ENCODE measurements at places on chromosomes 4 and X.

GRCh38 chr4:176607807-176608206 lies 184.9 kb downstream of the VEGFC start:
- DNase-seq = no peak

DNA sequence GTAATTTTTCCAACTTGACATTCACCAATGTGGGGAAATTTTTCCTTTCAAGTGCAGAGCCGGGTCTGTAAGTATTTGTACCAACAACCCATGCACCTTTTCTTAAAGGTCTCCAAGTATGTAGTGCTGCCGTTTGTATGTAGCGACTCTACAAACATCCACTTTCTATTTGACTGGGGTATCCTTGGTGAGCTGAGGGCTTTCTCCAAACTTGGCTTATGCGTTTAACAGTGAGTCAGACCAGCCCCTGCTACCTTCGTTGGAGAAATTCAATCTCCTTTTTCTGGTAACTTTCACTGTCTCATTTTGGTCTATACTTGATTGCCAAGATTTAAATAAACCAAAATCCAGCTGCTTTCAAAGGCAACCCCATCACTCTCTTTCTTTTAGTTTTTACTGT lies 34.9 kb downstream of the MGST2 start:
- no peak for DNase-seq

DNA sequence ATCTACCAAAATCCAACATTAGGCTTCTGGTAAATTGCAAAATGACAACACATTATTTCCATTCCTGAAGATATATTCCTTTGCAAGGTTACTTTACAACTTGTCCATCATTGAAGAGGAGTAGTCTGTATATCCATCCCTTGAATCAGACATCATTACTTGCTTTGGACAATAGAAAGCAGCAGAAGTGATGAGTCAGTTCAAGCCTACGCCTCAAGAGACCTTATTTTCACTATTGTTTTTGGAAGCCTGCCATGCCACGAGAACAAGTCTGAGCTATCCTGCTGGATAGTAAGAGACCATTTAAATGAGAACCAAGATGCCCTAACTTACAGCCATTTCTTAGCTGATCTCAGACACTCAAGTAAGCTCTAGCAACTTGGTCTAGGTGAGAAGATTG lies 246.0 kb upstream of the HHIP start:
- no peak for DNase-seq

GRCh38 chr4:151231915-151232595 lies 44.9 kb upstream of the PRSS48 start:
- DNase-seq = no peak

DNA sequence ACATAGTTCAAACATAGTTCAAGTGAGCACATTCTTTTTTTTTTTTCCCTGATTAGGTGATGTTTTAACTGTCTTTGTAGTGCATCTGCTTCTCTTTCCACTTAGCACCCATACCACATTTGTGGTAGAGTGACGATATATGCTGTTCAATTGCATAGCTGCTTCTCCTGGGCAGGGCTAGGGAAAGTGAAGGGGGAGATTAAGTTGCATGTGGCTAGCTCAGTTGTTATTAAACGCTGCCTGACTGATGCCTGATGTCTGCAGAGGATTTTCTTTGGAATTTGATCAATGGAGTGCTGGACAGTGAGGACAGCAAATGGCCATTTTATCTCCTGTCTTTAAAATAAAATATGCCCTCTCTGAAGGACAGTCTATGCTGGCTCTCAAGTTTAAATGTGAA lies 63.7 kb downstream of the ANK2 start:
- DNase-seq = no peak

DNA sequence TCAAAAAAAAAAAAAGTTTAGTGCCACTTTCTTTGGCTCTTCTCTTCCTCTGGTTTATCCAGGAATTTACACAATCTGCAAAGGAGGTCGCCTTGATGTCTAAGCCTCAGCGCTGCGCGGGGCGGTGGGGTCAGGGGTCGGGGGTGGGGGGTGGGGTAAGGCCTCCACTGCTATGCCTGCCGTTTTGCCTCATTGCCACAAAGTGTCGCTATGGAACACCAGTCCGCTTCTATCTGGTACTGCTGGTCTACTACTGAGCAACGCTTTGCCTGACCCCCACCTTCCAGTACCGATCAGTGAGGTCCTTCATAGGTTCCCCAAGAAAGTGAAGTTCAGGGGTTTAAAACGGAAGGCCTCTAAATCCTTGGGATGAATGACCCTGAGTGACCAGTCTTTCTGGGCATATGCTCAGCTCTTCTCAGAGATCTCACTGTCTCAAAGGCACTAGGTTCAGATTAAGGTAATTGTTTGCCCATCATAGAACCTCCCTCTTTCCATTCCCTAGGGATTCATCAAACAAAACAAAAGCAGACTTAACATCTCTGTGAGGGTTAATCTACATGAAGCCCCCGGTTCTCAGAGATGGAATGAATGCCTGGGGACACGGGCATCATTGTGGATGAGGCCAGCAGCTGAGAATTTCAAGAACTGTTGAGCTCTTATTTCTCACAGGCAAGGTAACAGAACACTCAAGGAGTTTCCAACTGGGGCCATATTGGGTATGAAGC lies 16.9 kb upstream of the TSR2 start:
- no peak for DNase-seq

GRCh38 chrX:81957900-81958545 lies 756.1 kb downstream of the SH3BGRL start:
- DNase-seq = no peak

GRCh38 chrX:39163581-39164126 lies 362.4 kb downstream of the MID1IP1 start:
- no peak for DNase-seq

GRCh38 chrX:106278951-106279350 lies 110.8 kb downstream of the PWWP3B start:
- no peak for DNase-seq

DNA sequence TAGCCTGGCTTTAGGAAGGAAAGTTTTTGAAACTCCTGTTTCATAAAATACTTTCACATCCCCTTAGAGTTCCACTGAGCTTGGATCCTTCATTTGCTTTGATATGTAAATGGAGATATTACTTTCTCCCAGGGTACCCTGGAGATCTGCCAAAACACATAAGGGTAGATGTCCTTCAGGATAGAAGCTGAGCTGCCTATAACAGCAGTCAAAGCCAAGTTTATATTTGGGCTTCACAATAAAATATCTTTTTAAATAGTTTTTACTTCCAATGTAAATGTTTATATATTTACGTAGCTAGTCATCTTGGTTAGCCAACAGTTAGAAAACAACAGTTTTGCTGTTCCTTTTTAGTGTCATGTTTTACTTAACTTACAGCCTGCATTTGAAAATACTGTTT lies 742.3 kb upstream of the POU3F4 start:
- no peak for DNase-seq

DNA sequence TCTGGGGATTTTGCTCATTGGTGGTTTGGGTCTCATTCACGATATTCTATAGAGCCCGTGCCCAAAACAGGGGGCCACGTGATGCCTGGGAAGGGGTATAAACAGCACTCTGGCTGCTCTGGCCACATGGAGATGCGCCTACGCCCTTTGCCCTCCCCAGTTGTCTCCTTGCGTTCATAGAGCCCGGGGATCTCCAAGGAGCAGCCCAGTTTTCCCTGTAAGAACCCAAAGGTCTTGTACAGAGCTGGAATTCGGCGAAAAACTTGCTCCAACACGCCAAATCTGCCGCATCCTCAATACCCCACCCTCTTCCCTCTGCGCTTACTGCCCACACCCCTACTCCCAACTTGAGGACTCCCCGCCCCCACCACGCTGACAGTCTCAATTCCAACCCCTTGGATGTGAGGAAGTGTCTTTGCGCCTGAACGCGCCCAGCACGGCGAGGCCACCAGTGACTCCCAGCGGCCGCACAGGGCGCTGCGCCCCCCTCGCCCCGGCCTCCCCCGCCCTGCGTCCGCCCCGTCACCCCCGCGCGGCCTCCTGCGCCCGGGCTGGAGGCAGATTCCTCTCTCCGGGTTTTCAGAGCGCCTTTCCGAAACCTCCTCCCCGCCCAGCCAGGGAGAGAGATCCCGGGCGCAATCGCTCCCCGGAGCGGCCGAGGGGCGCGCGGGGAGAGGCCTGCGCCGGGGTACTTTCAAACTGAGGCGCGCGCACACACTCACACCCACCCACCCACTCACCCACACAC lies at the start of gene NHS:
TSS of gene NHS (plus strand) at position 582 of the 748 bp plus-strand sequence. CDS start 558 bp downstream, outside the sequence.
- DNase-seq = no peak

DNA sequence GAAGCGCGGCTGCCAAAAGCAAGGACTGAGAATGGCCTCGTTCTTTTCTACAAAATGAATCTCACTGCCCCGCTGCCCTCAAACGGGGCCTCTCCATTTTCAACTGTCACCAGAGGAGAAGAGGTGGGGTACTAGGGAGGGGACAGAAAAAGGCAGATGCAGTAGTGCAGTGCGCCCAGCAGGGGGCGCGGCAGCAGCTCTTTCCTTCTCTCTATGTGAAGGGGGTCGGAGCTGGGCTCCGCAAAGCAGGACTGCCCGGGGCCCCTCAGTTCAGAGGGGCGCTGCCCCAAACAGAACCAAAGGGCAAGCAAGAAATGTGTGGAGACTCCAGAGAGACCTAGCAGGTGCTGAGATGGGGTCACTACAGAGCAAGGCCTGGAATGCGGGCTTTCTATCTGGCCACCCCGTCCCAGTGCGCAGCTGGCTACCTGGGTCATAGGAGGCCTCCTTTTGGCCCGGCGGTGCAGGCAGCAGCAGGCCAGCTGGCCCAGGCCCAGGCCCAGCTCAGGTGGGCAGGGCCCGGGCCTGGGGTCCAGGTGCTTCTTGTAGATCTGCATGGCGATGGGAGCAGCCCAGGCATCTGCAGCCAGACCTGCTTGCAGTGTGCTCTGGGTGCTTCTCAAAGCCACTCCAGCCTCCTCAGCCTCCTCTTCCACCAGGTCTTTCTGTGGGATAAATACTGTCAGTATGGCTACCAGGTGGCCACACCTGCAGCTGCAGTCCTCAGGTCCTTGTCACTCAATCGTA lies 5.9 kb downstream of the IRAK1 start:
- peak; percentile 33 for DNase-seq

DNA sequence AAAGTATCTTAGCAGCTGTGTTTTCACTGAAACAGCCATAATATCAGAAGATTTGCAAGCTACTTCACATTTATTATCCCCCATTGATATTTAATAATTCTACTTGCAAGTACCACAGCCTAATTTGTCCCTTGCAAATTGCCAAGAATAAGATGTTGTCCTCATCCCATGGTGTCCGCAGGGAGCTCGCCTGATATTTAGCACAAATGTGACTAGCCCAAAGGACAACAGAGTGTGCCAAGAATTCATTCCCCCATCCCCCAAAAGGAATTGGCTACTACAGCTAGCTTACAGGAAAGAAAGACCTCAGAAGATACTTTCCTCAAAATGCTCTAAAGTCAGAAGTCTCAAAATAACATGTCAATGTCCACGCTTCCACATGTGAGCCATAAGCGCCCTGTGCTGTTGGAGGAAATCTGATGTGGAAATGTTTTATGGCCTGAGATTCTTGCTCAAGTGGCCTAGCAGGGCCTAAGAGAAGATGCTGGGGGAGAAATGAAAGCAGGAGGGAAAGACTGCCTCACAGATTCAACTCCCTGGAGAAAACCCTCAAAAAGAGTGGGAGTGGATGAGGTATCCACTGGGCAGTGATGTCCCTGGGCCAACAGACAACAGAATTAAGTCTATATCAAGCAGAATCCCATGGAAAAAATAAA lies 111.4 kb downstream of the SH3KBP1 start:
- DNase-seq = no peak

DNA sequence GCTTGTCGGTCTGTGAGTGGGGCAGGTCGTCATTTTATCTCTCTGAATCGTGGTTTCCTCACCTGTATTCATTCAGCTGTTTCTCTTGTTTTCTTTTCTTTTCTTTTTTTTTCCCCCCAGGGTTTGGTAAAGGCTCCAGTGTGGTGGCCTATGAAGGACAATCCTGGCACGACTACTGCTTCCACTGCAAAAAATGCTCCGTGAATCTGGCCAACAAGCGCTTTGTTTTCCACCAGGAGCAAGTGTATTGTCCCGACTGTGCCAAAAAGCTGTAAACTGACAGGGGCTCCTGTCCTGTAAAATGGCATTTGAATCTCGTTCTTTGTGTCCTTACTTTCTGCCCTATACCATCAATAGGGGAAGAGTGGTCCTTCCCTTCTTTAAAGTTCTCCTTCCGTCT lies 41.4 kb downstream of the MAP7D3 start:
- no peak for DNase-seq

DNA sequence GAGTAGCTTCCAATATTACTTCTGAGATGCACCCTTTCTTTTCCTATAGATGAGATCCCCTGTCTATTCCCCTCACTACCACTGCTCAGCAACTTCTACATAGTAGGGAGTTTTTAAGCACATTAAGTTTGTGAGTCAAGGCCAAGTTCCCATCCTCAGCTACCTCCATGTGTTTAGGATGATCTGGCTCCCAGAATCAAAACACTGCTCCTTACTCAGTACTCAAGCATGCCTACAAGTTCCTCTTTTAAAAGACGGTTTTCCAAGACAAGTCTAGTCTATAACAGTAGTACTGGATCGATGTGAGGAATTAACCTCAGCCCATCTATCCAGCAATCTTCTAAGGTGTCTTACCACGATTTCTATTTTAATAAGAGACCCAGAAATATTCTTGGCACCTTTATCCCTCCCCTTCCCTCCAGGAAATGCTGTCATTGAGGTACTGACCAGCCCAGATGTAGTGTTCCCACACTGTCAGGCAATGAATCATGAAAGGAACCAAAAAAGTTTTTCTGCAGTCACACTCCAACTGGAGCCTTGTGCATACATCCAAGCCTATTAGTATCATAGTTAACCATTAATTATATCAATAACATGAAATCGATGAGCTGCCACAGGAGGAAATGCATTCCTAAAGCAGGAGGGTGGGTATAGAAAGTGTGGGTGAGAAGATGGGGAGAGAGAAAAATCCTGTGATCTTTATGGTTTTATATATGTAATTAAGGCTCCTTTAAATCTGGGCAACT lies 29.6 kb downstream of the AREG start:
- no peak for DNase-seq

GRCh38 chr4:144353292-144353691 lies 212.8 kb upstream of the GYPA start:
- no peak for DNase-seq

GRCh38 chrX:22969411-22969810 lies 30.3 kb upstream of the DDX53 start:
- no peak for DNase-seq
